NCI-H1930 (cell line): ENCODE measurements at places on chromosomes 1 and 21.

GRCh38 chr1:19067182-19067911, 110.9 kb upstream of the IFFO2 start:
- DNase-seq = no peak

DNA sequence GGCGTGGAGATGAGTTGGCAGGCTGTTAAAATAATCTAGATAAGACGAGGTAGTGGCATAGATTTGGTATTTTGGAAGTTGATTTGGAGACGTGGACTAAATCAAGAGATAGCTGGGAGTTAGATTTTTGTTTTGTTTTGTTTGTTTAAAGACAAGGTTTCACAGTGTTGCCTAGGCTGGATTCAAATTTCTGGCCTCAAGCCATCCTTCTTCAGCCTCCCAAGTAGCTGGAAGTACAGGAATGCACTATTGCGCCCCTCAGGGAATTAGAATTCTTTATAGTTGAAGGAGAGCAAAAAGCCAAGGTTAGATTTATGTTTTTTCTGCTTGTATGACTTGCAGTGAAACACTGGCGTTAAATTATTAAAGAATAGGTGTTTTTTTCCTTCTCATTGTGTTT, 22.3 kb upstream of the SNRPE start:
- DNase-seq = no peak

GRCh38 chr1:9874959-9875635, 35.0 kb downstream of the CTNNBIP1 start:
- peak; percentile 33 for DNase-seq

DNA sequence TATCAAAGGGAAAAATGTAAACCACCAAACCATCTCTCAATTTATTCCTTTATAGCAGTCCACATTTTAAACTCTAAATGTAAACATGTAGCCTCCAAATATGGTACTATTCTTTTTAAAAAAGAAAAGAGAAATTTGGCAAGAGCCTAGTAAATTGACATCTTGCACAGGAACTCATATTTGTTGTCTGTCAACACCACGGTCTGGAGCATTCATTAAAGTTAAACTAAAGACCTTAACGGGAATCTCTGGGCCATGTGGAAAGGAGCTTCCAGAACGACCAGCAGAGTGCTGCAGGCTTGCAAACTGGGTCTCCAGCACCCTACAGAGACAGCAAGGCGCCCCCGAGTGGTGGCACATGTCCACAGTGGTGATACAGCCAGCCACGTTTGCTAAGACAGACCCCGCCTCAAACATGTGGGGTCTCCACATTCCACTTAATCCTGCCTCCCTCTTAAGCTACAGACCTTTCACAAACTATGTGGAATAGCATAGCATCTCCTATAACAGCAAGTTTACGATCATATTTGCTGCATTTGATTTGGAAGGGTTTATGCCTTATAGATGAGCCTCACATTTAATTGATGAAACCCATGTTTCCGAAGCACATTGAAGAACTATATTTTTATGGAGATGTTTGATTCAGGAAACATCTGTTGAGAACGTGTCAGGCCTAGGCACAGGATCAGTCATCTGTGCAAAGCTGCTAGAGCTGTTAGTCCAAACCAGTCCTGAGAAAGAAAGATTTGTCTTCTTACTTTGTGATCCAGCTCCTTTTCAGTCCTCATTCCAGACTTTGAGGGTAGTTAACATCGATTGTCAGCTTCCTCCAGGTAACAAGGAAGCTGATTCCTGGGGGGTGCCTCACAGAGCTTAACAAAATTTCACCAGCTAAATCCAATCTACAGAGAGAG, 96.4 kb upstream of the BACE2 start:
- peak; percentile 9 for DNase-seq

DNA sequence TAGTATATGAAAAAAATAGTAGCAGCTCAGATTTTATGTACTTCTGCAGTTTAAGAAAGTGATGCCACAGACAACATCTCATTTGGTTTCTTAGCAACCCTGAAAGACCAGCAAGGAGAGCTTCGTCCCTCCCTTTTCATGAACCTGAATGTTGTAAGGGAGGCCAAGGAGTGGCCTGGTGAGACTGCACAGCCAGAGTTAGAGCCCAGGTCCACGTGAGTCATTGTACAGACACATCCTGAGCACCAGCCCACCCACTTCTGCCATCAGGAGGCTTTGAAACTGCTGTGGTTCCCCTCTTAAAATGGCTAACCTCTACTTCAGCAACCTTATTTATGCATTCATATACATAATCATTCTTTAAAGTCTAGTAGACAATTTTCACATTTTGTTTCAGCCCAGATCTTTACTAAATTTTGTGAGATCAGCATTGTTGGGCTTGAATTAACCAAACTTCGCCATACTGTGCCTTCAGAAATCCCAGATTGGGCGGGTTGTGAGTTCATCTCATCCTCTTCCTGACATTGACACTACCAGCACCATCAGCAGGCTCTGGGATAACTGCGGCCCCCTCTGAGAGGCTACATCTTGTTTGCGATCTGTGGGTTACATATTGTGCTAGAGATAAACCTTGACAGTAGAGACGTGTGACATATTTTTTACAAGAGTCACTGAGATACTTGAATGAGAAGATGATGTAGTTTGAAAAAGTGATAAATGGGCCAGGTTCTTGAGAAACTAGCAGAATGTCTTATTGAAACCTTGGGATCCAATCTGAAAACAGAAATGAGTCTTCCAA, 106.7 kb downstream of the CAMTA1 start:
- no peak for DNase-seq

DNA sequence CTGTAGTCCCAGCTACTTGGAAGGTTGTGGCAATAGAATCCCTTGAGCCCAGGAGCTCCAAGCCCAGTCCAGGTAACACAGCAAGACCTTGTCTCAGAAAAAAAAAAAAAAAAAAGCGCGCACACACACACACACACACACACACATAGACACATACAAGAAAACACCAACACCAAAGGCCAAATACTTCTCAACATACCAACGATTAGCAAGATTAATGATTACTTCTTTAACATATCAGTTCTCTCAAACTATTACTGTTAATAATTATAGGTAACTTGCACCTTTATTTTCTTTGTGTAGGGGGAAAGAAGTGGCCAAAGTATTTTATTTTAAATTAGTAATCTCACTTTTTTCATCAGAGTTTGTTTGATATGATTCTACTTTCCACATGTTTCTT, 289.5 kb upstream of the ADGRL2 start:
- DNase-seq = no peak

GRCh38 chr1:233082778-233083550, 132.6 kb downstream of the NTPCR start:
- no peak for DNase-seq
